ENCODE measurements at places on chromosomes 2 and 18.

- no peak for DNase-seq
These were observed 98.9 kb upstream of the ODC1 start for GRCh38 chr2:10546975-10547391.

DNA sequence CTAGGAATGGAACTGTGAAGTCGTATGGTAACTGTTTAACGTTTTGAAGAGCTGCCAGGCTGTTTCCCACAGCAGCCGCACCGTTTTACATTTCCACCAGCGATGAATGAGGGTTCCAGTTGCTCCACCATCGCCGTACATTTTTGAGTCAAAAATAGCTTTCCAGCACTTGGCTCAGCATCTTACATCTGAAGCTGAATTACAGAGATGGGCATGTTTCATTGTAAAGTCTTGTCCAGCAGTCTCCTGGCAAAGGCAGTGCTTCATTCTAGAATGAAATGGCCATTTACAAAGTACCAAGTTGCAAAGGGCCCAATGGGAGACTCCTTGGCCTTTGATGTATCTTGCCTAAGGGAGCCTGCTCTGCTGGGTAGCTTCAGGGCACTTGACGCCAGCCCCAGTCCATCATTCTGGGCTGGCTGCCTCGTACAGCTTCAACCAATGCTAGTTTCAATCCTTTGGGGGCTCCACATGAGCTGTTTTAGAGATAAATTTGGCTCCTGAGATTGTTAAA is 45.1 kb downstream of the ATIC start:
- DNase-seq = no peak

DNA sequence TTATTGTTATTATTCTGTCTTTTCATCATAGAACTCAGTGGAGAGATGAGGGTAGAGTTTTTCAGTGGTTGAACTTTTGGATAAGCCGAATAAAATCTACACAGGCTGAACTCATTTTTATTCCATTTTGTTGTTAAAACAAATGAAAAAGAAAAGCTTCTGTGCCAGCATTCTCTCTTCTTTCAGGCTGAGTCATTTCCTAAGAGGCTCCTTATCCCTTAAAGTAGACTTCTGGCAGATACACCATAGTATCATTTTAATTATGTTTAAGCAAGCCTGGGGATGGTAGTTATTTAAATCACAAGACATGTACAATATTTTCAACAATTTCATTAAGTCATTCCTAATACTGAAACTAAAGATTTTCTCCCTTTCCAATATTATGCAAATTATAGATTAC is 1364.0 kb upstream of the NRXN1 start:
- no peak for DNase-seq

- DNase-seq = no peak
These were observed 22.5 kb upstream of the CDKL4 start for GRCh38 chr2:39266139-39266805.

DNA sequence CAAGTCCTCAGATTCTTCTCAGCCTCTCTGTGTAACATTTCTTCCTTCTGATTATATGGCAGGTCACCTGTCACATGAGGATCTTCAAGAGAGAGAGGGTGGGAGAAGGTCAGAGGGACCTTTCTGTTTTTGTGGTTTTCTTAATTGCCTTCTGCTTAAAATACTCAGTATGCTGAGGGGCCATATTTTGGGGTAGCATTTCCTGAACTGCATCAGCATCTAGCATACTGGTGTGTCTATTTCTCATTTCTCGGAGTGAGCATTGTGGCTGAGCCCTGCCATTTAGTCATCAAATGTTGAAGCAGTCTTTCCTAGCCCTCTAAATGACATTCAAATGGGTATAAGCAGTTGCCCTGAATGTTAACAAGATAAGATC is 162.7 kb downstream of the MYO3B start:
- no peak for DNase-seq

- DNase-seq = no peak
These were observed 79.8 kb upstream of the PIK3C3 start for GRCh38 chr18:41875094-41875780.

DNA sequence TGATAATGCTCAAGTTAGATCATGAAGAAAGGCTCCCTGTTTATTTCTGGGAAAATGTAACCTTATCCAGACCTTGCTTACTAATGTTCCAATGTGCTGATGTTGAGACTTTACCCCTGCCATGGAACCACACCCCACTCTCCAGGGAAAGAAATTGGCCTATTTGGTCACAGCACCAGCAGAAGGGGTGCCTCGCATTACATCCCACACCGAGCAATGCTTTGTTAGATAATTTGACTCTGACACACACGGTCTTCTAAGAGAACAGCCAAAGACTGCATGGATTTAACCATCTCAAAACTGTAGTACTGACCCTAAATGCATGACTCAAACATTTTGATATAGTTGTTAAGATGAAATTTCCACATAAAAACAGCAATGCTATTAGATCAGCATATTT is 152.1 kb upstream of the CCDC150 start:
- DNase-seq = no peak

DNA sequence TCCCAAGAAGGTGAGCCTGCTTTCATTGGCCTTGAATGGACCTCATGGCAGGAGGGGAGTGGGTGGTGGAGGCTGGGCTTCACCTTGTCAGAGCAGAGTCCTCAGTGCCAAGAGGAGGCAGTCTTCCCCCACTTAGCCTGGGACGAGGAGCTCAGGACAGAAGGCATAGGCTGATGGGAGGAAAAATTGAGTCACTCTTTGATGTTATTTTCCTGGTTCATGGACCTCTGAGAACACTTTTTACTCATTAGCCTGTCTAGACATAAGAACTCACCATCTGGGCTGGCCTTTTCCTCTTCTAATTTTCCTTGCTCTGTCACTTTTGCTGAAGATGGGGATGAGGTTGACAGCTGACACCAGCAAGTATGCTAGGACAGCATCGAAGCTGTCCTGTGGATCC is 225.7 kb upstream of the TNP1 start:
- no peak for DNase-seq

- no peak for DNase-seq
These were observed 157.3 kb upstream of the CTNNA2 start for GRCh38 chr2:79355569-79355968.

- DNase-seq = no peak
These were observed 38.0 kb upstream of the ACVR2A start for GRCh38 chr2:147806846-147807245.

DNA sequence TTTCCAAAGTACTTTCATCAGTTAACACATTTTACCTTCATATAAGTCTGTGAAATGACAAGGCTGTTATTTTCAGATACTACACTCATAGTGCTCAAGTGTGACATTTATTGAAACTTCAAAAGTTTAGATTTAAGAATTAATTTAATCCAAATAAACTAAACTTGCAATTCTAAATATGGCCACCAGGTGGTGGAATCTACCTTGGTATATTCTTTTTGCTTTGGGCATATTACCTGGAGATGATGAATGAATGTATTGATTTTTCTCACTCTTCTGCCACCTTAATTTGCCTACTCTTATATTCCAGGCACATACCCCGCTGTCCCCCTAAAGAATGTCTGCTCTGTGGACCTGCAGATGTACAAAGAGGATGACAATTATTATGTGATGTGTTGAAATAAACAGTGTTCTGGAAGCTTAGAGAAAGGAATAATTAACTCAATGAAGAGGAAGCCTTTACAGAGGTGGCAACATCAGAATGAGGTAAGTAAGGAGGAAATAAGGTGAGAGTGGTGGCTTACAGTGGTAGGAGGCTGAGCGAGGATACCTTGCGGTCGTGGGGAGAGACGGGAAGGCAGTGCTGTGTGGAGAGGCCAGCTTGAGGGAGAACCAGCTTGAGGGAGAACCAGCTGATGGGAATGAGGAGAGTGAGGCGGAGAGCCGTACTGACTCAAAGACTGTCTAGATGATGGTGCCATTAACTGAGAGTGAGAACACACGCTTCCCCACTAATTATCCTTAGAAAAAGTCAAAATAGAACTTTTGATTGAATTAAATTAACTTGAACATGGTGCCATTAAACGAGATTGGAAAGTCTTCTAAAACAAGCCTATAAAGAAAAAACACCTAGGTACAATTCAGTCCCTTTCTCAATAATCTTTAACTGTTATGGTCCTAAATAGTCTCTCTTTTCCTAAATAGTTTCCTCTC is 179.5 kb downstream of the CELF4 start:
- DNase-seq = peak; percentile 35

DNA sequence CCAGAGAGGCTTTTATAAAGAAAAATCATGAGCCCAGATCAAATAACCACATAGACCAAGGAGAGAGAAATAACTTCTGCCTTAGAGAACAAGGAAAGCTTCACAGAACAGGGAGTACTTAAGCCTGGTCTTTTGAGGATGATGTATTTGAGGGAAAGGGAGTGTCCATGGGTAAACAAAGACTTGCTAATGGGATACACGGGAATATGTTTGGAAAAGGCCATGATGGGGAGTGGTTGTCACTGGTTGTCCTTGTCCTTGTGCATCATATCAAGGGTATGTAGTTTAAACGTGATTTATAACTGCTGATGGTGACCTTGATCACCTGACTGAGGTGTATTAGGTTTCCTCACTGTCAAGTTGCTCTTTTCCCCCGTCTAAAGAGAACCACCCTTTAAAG is 169.9 kb downstream of the FAM210A start:
- no peak for DNase-seq

DNA sequence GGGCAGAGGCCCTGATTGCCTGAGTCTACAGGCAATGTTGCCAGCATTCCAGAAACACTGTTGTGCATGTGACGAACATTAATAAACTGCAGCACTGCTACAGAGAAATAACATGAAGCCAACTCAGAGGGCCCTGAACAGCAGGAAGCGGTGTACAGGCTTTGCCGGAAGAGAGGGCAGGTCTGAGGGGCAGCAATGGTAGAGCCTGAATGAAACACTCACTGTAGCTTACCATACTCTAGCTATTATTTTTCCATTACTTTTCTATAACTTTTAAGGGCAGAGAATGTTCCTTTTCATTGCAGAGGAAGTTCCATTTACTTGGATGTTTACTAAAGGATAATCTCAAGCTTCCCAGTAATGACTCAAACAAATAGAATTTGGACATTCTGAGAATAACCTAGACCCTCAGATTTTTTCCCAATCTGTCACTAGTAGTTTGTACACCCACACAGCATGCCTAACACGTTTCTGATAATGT is 150.4 kb downstream of the MTX2 start:
- no peak for DNase-seq

GRCh38 chr2:107006836-107007235 is 120.9 kb upstream of the ST6GAL2 start:
- no peak for DNase-seq

DNA sequence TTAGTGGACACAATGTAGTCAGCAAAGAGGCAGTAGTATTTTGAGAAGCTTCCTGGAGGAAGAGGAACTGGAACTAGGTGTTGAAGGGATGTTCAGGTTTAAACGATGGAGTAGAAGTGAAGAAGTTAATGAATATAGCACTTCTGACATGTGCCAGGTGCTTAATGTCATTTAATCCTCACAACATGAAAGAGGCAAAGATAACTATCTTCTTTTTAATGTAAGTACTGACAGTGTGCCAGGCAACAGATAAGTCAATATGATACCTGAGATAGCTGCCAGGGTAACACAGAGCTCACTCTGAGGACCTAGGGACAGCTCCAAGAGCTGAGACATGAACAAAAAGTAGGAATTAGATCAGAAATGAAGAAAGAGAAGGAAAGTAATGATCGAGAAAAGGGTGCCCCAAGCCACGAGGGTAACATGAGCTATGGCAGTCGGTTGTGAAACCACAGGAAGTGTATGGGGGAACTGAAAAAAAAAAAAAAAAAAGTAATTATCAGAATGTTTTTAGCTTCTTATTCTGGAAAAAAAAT is 140.7 kb downstream of the RNF144A start:
- no peak for DNase-seq

DNA sequence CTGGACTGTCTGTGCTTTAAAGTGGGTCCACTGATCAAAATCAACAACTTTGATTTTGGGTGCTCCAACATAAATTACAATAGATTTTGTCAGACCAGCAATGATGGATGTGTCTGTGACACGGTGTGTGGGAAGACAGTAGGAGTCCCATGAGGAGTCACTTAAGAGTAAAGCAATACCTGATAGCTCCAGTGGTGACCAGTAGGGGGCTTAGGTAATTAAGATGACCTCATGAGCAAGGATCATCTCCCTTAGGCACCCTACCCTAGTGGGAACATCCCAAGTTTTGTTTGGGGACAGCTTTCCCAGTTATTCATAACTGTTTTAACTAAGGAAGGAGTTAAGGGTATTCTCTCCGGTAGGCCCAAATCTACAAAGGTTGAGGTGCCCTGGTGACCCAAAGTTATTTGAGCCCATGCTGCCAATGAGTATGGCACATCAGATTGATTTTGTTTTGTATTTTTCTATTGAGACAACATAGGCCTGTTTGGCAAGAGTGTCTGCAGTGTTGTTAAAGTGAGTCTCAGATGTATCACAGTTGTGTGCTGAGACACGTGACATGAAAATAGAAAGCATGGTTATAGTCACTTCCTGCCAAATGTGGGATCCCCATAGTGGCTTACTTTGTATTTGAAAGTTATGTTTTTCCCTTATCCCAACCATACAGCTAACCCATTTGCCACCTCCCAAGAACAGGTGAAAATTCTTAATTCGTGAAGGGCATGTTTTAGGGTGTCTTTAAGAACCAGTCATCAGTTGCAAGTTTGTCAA is 1337.6 kb upstream of the SLC39A10 start:
- DNase-seq = no peak

DNA sequence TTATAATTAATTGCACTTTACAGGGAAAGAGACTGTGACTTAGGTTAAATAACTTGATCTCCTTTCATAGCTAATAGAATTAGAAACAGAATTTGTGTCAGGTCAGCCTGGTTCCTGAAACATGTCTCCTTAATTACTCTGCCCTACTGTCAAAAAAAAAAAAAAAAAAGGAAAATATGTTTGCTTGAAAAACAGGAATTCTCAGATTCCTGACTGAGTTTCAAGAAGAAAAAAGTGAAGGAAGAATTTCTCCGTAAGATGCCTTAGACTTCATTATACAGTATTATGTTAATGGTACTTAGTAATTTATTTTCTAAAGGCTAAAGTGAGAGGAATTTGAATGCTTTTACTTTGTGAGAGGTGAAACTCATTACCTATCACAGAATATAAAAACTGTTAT is 118.4 kb upstream of the REG3G start:
- no peak for DNase-seq

- no peak for DNase-seq
These were observed 60.5 kb downstream of the ADNP2 start for GRCh38 chr18:80169607-80170006.

- DNase-seq = no peak
These were observed 64.8 kb downstream of the CDCA7 start for GRCh38 chr2:173419506-173419905.
